ENCODE measurements at places on chromosomes 4 and X.
A peak's percentile ranks its signal among the peaks of the same experiment; 100 is the strongest.

DNA sequence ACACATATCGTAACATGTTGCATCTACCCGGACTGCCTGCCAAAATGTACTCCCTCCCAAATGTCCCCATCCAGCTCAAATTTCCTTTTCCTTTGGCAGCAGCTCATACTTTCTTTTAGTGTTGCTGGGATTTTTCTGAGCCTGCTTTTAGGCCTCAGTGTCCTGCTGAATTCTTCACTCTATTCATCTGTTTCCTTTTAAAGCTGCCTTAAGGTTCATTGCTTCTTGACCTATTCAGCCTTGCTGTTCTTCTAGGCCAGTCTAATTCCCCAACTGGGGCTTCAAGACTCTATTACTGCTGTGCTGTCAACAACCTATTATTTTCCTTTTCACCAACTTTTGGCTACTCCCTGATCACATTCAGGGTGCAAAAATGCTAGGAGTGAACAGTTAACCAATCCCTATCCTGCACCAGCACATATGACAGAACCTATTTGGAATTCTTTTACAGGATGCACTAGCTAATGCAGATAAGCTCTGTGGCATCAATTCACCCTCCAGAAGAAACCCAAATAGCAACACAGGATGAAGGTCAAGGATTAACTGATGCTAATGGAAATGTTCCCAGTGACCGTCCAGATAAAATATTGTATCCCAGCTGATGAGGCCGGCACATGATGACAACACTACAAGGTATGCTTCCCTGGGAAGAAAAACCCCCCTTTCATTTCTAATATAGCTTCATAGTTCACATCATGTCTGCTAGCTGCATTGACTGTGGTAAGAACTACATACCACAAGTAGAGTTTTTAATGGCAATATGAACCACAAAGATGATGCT, 114.7 kb upstream of the TTC29 start:
- DNase-seq, result no peak

- DNase-seq, result no peak
Observed at GRCh38 chrX:105567082-105567481, 255.3 kb upstream of the NRK start.

- DNase-seq, result no peak
Observed at GRCh38 chr4:54554339-54554990, 103.3 kb upstream of the KIT start.

- no peak for DNase-seq
Observed at GRCh38 chr4:37719021-37719420, 32.8 kb upstream of the RELL1 start.

- no peak for DNase-seq
Observed at GRCh38 chr4:2995546-2996265, 32.3 kb downstream of the GRK4 start.

DNA sequence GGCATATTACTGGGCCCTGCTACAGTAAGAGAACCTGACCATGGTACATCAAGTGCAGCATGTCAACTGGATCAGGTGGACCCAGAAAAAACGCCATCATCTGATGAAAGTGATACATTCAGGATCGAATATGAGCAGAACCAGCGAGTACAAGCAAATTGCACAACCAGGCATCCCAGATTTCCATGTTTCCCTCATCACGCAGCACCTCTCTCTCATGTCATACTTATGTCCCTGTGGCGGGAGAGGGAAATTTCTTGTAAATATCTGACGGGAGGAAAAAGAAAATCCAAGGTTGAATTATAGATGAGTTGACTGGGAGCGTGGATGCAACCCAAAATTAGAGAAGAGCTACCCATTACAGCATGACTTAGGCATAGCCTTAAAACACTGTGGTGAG, 608.5 kb upstream of the FAT1 start:
- DNase-seq, result no peak

DNA sequence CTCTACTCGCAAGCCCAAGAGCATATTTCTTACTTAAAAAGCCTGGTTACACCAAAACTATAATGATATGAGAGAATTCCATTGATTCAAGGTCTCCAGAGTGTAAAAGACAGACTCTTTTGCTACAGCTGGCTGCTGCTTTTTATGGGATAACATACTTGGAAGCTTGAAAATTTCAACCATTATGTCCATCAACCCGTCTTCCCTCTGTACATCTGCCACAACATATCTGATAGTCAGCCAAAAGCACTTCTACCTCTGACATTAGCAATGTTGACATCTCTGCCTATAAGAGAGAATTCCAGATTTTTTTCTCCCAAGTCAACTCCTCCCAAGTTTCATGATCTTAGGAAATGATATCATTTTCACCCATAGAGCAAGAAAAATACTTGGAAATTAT, 54.4 kb upstream of the IQCM start:
- DNase-seq, result no peak

- DNase-seq, result no peak
Observed at GRCh38 chrX:49210406-49210805, 10.4 kb upstream of the SYP start.

DNA sequence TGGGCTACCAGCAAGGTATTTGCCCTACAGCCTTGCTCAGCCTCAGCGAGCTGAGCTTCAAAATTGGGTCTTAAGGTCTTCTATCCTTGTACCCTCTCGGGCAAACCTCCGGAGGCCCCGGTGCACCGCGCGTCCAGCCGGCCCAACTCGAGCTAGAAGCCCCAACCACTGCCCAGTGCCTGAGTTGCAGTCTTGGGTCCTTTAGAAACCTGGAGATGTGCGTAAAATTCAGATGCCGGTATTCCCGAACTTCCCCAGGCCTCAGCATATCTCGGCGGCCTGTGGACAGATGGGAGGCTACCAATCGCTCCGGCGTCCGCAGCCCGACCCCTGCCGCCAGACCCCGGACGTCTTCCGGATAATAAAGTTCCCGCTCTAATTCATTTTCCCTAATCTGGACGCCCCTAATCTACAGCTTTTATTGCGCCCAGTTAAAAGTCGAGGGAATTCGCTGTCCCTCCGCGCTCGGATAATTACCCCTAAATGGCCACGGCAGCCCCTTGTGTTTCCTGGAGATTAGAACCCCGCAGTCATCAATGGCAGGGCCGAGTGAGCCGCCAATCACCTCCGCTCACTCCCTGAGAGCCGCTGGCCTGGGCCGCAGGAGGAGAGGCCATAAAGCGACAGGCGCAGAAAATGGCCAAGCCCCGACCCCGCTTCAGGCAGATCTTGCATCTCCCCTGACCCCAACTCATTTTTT, 1.5 kb upstream of the MSX1 start:
- DNase-seq, result no peak

DNA sequence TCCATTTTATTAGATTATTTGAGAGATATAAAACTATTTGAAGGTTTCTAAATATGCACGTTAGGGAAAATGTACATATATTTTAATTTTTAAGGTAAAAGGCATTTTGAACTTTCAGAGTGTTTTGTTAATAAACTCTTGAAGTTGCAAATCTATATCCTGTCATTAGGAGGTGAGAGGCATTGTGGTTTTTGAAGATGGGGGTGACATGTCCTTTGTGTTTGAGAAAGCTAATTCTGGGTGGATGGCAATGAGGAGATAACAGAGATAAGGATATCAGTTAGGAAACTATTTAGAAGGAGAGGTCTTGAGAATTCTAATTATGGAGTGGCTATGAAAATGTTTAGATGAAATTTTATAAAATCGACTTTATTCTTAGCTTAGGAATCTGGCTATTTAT, 6.1 kb downstream of the STIM2 start:
- DNase-seq, result no peak

DNA sequence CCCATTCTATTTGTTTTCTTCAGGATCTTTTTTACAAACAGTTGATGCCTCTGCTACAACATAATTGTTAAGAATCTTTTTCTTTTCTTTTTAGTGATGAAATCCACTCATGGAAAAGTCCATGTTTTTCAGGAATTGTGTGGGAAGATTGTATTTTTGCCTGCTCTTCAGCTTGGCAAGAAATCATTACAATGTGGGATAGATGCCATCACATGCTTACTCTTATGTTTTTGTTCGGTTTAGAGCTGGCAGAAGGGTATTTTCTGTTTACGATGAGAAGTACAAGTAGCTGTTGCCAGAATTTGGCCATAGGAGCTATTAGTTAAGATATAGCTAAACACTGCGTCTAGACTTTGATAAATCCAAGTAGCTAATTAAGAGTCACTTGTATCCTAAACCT, 2585.3 kb downstream of the ARAP2 start:
- DNase-seq, result no peak

DNA sequence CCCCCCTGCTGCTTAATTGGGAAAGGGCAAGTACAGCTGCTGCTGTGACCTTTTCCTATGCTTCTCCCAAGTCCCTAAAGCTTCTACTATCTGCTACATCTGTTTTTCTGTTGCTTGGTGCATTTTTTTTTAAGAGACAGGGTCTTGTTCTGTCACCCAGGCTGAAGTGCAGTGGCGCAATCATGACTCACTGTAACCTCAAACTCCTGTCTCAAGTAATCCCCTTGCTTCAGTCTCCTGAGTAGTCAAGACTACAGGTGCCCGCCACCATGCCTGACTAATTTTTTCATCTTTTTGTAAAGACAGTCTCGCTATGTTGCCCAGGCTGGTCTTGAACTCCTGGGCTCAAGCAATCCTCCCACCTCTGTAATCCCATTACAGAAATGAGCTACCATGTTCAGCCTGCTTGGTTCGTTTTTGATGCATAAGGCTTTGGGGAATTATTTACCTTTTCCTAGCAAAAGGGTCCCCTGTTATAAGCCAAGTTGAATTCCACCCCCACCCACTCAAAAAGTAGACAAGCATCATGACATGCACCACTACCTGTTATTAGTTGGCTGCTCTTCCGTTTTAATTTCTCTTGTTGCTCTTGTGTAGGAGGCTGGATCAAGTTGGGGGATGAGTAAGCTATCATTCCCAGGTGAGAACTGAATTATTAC, 39.6 kb downstream of the DGKK start:
- no peak for DNase-seq

DNA sequence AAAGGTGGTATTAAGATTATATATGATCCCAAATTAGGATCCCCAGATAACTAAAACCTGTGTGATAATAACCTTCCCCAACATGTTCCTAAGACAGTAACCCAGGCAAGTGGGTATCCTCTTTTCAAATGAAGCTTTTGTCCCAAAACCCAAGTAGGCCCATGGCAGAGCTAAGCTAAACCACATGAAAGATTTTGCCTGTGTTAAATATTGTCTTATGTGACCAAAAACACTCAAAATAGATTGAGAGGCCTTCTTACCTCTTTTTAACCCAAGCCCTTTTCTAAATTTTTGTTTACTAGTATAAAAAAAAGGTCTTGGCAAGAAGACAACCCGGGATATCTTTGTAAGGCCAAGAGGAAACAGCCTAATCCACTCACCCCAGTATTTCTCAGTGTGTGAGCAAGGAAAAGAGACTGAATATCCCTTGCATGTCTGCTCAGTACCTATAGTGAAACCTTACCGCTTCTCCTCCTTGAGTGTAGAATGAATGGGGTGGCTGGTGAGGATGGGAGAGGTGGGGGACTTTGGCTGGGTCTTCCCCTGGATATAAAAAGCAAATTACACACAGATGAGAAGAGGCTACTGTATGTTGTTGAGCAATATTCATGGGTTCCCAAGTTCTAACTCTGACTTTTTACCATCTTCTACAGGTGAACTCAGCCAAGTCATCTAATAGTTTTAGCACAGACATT, 188.8 kb upstream of the BMP3 start:
- DNase-seq, result no peak

DNA sequence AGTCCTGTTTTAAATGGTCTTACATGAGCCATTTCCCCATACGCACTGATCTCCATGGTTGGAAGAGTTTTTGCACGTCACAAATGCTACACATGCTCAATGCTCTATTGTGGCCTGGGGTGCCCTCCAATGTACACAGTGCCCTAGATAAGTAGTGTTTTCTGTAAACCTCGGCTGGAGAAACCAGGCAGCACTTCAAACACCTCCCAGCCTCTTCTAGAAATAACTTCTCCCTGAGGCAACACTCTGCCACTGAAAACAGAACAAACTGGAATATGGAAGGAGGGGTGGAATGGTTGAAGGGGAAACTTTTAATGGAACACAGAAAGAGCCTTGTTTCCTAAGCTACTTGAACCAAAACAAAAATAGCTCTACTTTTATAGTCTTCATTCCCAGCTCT, 123.9 kb upstream of the CBR4 start:
- DNase-seq, result no peak

GRCh38 chr4:177696438-177696966, 254.3 kb upstream of the AGA start:
- no peak for DNase-seq

DNA sequence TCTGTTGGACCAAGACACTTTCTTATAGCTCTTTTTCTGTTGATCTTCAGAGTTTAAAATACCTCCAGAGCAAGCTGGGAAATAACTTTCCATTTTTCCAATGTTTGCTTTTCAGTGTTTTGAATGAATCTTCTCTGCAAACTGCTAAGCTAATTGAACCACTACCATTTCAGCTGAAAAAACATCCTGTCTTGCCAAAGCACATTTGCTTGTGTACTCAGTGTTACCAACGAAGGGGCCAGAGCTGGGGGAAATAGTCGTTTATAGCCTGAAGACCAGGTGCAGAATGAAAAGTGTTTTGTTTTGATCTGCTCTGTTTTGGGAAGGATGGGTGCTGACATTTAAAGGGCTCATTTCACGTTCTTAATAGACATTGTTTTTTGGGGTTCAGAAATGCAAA, 88.4 kb upstream of the CLNK start:
- peak; percentile 84 for DNase-seq

DNA sequence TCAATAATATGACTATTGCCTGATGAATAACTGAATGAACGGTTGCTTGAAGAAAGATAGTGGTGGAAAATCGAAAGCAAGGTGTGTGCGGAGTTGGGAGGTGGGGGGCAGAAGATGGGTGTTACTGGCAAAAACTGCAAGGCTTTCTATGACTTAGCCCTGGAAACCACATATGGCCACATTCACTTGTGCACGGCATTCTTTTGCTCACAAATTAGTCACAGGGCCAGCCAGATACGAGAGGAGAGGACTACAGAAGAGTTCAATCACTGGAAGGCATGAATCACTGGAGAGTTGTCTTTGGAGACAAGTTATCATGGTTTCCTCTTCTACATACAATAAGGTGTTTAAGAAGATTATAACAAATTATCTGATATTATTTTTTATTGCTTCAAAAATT, 626.5 kb upstream of the CPEB2 start:
- no peak for DNase-seq

DNA sequence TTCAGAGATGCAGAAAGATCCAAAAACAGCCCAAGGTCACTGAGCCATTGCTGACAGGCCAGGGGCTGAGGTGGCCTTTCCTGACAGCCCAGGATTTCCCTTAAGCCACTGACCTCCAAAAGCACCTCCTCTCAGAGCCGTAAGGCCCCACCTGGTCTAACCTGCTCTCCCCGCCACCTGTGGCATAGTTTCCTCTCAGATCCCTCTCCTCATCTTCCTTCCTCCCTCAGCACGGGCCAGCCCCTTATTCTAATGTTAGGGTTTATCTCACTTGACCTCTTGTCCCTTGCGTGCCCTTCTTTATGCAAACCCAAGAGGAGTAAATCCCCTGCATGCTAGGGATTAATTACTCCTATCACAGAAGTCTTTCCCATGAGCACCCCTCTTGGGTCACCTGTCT, 113.0 kb downstream of the RBM47 start:
- DNase-seq, result no peak

Measured in NCI-H774 (cell line).